ENCODE measurements at places on chromosomes 7 and 10.

- peaks cover 4% of the 10 kb centered on the region for H3K36me3 ChIP-seq
- no peak overlapping the region for H3K27ac ChIP-seq
- no peak overlapping the region for H3K4me3 ChIP-seq
- DNase-seq = no peak
These were observed 49.4 kb downstream of the BUB3 start for GRCh38 chr10:123203393-123204126.

DNA sequence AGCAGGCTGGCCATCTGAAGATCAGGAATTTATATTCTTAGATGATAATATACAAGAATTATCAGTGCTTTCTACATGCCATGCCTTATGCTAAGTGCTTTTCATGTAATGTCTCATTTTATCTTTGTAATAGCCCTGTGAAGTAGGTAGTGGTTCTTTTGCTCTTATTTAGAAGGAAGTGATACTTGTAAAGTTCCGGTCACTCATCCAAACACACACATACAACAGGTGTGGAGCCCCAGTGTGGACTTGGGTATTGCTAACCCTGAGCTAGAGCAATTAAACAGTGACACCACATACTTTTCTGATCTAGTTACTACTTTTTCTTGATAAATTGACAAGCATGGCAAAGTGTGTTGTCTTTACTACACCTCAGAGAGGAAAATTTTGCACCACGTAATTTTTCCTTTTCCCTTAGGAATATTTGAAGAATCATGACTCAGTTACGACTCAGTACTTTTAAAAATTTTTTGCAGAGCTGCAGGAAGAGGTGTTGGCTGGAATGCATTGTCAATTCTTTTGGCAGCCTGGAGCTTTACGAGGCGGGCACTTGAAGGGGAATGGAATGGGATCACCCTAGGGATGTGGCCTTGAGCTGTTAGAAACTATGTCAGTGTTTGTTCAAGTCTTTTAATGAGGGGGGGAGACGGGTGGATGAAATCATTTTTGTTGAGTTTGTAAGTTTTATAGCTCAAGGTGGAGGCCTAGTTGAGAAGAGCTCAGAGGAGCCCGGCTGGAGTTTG lies 212.5 kb upstream of the CELF2 start:
- no peak overlapping the region for H3K4me3 ChIP-seq
- H3K4me1 ChIP-seq = no peaks in the 10 kb centered on the region
- H3K27ac ChIP-seq = no peak overlapping the region
- H3K27me3 ChIP-seq = no peaks in the 10 kb centered on the region
- H3K36me3 ChIP-seq = no peaks in the 10 kb centered on the region

DNA sequence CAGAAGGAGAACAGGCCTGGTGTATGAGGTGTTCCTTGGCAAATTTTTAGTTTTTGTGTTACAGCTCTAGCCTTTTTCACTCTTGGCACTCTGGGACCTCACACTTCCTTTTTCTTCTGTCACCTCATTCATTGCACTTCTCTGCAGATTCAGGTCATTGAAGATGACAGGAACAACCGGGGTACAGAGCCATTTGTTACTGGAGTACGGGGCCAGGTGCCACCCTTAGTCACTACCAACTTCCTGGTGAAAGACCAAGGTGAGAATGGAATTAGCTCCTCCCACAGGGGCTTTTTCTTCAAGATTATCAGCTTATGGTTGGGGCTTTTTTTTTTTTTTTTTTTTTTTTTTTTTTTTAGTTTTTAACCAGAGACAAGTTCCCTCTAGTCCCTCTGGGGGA lies 18.5 kb upstream of the CHCHD1 start:
- no peaks in the 10 kb centered on the region for H3K27me3 ChIP-seq
- no peak overlapping the region for H3K4me3 ChIP-seq
- no peak overlapping the region for H3K27ac ChIP-seq
- H3K36me3 ChIP-seq = peaks cover 95% of the 10 kb centered on the region
- DNase-seq = no peak

GRCh38 chr7:142422621-142423020 lies 164.8 kb upstream of the PRSS58 start:
- DNase-seq = no peak
- H3K27me3 ChIP-seq = no peaks in the 10 kb centered on the region
- H3K4me3 ChIP-seq = no peak overlapping the region
- H3K27ac ChIP-seq = no peak overlapping the region
- H3K36me3 ChIP-seq = no peaks in the 10 kb centered on the region

- peaks cover 22% of the 10 kb centered on the region for H3K4me1 ChIP-seq
- no peaks in the 10 kb centered on the region for H3K36me3 ChIP-seq
- H3K27ac ChIP-seq = peak overlapping the region; percentile 82
- DNase-seq = peak; percentile 75
- H3K27me3 ChIP-seq = no peaks in the 10 kb centered on the region
These were observed 205.2 kb downstream of the FAM107B start for GRCh38 chr10:14569274-14570060.

DNA sequence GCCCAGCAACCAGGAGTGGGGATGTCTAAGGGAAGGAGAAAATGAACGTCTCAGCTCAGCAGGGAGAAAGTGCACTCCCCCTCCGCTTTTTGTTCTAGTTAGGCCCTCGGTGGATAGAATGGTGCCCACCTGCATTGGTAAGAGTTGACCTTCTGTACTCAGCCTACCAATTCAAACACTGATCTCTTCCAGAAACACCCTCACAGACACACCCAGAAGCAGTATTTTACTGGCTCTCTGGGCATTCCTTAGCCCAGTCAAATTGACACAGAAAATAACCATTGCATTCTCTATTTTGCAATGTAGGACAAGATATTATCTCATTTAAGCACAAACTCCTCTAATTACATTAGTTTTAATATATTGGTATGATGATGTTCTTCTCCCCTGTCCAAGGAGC lies 106.1 kb upstream of the C7orf33 start:
- H3K36me3 ChIP-seq = no peaks in the 10 kb centered on the region
- peaks cover 16% of the 10 kb centered on the region for H3K4me1 ChIP-seq
- peaks cover 6% of the 10 kb centered on the region for H3K27me3 ChIP-seq
- no peak for DNase-seq
- no peak overlapping the region for H3K4me3 ChIP-seq

DNA sequence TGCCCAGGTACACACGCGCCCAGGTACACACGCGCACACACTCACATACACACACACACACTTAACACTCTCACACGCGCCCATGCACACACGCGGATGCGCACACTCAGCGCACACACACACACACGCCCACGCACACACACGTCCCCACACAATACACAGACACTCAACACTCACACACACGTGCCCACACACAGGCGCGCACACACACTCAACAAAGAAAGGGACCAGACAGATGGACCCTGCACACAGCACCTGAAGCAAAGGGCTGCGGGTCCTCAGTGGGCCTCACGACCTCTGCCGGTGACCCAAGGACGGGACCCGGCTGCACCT lies 257.4 kb downstream of the ZMYND11 start:
- no peaks in the 10 kb centered on the region for H3K27me3 ChIP-seq
- DNase-seq = no peak
- H3K4me1 ChIP-seq = no peaks in the 10 kb centered on the region
- no peak overlapping the region for H3K4me3 ChIP-seq
- no peak overlapping the region for H3K27ac ChIP-seq
- H3K36me3 ChIP-seq = peaks cover 31% of the 10 kb centered on the region

GRCh38 chr10:114042895-114043531 lies 653 bp upstream of the ADRB1 start:
- H3K4me1 ChIP-seq = peaks cover 23% of the 10 kb centered on the region
- H3K36me3 ChIP-seq = no peaks in the 10 kb centered on the region
- peak; percentile 62 for DNase-seq
- H3K4me3 ChIP-seq = peak overlapping the region; percentile 61

DNA sequence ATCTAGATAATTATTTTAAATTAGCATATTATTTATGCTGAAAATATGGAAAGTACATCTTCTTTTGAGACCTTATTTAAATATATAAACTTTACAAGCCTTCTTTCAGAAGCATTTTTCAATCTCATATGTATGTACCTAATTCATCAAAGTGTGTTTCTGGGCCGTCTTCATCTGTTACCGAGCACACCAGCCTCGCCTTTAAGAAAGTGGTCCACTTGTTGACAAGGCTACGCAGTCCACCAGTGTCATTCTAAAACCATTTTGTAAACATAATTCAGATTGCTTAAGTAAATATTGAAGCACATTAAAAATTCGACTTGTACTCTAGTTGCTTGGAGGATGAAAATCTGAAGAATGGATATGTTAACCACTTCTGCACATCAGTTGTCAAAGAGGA lies 116.3 kb downstream of the SEMA3C start:
- H3K27ac ChIP-seq = no peak overlapping the region
- H3K36me3 ChIP-seq = no peaks in the 10 kb centered on the region
- no peak for DNase-seq

- H3K27ac ChIP-seq = peak overlapping the region; percentile 0
- H3K4me1 ChIP-seq = no peaks in the 10 kb centered on the region
- H3K36me3 ChIP-seq = peaks cover 12% of the 10 kb centered on the region
- no peak overlapping the region for H3K4me3 ChIP-seq
- peak; percentile 22 for DNase-seq
- H3K27me3 ChIP-seq = no peaks in the 10 kb centered on the region
These were observed 560.2 kb downstream of the KCNMA1 start for GRCh38 chr10:77077316-77077945.

- H3K27me3 ChIP-seq = no peaks in the 10 kb centered on the region
- no peak overlapping the region for H3K27ac ChIP-seq
- DNase-seq = no peak
- no peak overlapping the region for H3K4me3 ChIP-seq
- H3K36me3 ChIP-seq = no peaks in the 10 kb centered on the region
These were observed 153.5 kb upstream of the C7orf33 start for GRCh38 chr7:148437043-148437442.

Measured in stomach (tissue), 19 donors.